NCI-H2029 treated with DMSO at 0.1 percent for 48 hours (cell line): ENCODE measurements at places on chromosomes 7 and 10.

DNA sequence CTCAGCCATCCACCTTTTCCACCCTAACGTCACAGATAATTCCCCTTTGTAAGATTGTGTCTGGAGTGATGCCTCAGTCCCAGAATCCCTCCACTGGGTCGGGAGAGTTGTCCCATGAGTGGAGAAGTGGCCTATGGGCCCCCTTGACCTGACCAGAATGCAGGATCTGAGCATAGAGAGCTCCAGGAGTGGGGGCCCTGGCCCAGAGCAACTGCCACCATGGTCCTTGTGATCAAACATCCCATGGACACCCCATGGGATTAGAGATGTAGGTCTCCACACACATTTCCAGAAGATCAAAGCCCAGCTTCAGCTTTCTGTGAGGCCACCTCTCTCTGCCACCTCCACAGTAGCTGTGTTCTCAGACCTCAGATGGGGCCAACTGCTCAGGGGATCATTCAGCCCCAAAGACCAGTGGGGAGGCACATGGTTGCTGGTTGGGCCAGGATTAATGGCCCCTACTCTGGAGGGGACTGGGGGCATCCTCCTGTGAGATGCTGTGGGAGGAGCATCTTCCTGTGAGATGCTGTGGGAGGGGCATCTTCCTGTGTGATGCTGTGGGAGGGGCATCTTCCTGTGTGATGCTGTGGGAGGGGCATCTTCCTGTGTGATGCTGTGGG, 28.5 kb upstream of the DPYSL4 start:
- DNase-seq: no peak

DNA sequence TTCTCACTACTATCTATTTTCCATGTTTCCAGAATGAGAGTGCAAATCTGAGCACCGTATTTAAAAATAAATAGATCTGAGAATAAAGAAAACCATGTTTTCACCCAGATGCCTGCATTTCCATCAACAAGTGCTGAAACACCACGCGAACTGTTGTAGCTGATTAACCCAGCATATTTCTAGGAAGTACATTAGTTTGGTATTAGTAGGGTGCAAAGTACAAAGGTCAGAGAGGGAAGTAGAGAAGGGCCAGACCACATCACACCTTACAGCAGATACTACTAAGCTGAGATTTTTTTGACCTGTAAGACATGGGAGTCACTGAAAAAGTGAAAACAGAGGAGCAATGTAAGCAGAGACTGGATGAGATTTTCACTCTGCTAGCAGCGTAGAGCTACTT, 181.3 kb downstream of the IMMP2L start:
- DNase-seq: no peak

GRCh38 chr7:30312178-30312577, 27.8 kb downstream of the ZNRF2 start:
- no peak for DNase-seq

DNA sequence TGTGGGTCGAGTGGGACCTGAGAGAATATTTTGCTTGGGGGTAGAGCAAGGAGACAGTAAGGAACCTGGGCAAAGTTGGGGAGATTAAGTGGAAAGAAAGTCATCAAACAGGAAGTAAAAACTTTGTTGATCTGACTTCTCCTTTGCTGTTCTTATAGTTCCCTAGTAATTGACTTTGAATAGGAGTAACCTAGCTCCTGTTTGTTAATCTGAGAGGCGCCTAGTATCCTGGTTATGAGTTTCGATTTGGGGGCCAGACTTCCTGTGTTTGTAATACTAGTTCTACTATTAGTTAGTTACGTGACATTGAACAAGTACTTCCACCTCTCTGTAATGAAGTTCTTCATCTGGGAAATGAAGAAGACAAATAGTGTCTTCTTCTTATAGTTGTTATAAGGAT, 99.1 kb downstream of the ZNF365 start:
- DNase-seq: no peak

GRCh38 chr10:24114556-24114955, 94.4 kb upstream of the KIAA1217 start:
- no peak for DNase-seq

DNA sequence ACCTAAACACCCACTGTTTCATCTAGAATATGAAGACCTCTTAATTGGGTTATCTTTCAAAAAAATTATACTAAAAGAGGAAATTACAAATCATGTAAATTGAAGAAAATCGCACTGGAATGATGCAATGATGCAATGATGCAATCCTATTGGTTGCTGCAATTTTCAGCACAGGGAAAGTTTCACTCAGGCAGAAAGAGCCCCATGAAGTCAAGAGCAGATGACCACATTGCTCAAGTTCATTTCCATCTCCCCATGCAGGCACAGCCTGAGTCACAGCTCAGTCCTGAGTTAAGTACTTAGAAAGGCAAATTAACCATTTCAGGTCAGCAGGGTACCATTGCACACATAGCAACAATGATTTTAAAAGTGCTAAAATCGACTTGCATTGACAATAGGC, 180.3 kb upstream of the MYO3A start:
- no peak for DNase-seq

DNA sequence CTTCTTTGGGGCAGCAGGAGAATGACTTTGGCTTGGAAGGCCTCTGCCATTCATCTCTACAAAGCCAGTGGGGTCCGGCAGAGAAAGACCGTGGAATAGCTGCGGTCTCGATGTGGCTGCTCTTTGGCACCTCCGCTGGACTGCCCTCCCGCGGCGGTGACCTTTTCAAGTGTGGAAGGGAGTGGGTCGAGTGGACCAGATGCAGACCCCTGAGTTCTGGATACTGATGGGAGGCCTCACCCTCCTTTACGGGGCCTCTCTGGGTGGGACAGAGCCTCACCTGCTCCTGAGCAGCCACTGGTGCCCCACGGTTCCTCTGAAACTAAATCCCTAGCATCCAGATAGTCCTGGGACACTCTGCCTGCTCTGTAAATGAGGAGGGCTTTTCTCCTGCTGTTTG, 113.1 kb downstream of the NT5C2 start:
- no peak for DNase-seq
